ENCODE measurements at places on chromosomes 5 and 9.

GRCh38 chr5:138469540-138470321 lies 4.5 kb downstream of the EGR1 start:
- no peak for DNase-seq

DNA sequence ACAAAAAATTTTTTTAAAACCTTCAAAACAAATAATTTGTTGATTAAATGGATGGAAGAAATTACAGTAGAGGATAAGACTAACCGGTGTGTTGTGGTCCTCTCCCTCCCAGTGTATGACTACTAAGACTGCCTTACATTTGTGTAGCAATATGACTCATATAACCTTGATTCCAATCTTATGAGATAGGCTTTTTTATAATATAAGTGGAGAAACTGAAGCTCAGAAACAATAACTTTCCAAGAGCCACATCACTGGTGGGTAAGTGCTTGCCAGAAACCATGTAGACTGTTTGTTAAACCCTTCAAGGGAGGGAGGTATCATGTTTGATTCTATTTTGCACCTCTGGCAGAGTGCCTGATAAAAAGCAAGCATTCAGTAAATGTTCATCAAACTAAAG lies 47.5 kb downstream of the NLN start:
- no peak for DNase-seq

DNA sequence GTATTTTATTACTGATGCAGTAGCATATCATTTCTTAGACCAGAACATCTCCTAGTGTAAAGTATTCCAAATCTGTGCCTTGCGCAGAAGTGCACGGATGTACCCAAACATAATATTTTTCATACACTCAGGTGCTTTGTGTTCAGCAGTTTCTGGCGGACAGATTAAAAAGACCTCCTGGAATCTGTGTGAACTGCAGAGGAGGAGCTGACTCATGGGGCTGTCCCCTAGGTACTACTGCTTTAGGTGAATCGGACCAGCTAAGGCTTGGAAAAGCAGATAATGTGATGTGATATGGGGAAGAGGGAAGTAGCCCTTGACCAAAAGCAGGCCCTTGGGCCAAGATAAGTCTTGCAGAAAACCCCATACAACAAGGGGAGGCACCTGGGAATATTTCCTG lies 310.1 kb downstream of the PLK2 start:
- no peak for DNase-seq

DNA sequence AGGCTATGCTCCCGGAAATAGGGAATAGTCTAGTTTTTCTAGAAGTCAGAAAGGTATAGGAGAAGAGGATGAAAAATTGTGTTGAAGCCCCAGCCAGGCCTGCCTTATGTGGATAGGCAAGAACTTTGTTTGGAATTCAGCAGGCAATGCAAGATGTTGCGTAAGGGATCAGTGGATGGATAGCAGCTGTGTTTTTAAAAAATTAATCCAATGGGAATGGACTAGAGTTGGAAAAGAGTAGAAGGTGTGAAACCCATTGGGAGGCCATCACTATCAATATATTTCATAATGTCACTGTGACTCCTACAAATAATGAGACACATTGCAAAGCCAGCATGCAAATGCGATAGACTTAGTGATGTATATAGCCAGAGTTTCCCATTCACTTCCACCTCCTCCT lies 281.9 kb downstream of the MARCHF11 start:
- no peak for DNase-seq

- DNase-seq, result no peak
Observed at GRCh38 chr5:134530301-134531077, 5.0 kb downstream of the JADE2 start.

DNA sequence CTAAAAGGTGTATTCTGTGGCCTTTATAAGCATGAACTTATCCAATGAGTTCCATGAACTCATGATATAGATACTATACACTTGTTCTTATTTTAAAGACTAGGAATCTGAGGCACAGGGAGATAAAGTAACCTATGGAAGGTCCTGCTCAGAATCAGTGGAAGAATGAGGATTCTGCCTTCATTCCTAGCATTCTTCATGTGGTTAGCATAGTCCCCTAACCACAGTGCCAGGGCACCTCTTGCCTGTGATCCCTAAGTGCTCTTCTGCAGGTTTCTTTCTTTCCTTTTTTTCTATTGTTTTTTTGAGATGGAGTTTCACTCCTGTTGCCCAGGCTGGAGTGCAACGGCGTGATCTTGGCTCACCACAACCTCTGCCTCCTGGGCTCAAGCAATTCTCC lies 174.1 kb downstream of the C9orf152 start:
- no peak for DNase-seq

DNA sequence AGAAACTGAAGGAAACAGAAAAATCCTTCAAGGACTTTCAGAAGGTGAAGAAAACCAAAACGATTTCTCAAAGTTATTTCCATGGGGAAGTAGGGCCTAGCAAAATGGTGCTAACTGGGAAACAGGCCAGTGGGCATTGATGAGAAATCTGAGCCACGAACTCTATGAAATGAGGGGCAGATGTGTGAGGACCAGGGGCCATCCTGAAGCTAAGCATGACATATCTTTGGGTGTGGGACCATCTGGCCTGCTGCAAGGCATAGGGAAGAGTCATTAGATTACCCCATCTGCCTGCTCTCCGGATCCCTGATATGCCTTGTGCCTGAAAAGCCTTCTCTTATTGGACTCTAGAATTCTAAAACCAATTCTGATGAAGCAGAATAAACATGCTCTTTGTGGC lies 143.8 kb downstream of the PALM2AKAP2 start:
- no peak for DNase-seq
